ENCODE measurements at places on chromosomes 12 and 14. TPM values are rescaled to one million over a fixed set of nuclear protein-coding genes. Genes with fewer than 3 reads are reported as not detected.

Gene MAP3K9
- 20.0 TPM for total RNA-seq

Gene TROAP
- 11.7 TPM for total RNA-seq

Gene NOVA1
- 119 TPM for total RNA-seq

Gene RAD51B
- total RNA-seq = 9.7 TPM

Gene KRT74
- not detected for total RNA-seq

Gene SLC6A12
- total RNA-seq = 0.64 TPM

Gene PLBD1
- total RNA-seq = 0.32 TPM

Gene INSM2
- 21.7 TPM for total RNA-seq
